GM12864 (cell line): ENCODE measurements at places on chromosomes 7 and 10.

- no peak for DNase-seq
Observed at GRCh38 chr7:140722254-140722653, 25.7 kb downstream of the NDUFB2 start.

GRCh38 chr7:132138817-132139216, 437.5 kb downstream of the PLXNA4 start:
- DNase-seq, result no peak

- DNase-seq, result no peak
Observed at GRCh38 chr7:16951483-16952080, 69.8 kb upstream of the AGR3 start.

DNA sequence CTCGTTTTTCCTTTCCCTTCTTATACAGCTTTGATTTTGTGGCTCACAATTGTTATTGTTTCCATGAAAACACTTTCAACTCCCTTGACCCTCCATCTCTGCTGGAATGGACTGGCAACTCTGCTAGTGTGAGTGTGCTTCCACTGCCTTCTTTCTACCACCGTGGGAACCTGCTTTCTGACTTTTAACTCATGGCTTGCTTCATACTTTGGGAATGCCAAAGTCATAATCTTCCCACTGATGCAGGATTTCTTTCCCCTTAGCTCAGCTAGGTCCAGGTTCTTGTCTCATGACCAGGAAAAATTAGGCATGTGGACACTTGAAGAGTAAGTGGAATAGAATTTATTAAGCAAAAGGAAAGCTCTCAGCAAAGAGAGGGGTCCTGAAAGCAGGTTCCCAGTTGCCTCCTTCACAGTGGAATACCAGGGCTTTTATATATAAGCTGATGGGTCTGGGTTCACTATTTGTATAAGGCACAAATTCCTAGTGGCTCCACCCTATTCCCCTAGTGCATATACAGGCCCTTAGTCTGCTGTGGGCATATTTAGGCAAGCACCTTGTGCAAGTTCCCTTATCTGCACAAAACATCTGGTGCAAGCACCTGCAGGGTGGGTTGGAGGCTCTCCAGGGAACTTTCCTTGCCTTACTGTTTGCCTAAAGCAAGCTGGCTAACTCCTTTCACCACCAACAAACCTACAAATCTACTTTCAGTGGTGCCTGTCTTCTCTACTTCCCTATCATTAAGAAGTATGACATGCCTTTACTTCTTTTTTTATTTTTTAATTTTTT, 119.5 kb downstream of the CFAP58 start:
- DNase-seq, result no peak

GRCh38 chr7:51274955-51275354, 41.7 kb downstream of the COBL start:
- DNase-seq, result no peak

DNA sequence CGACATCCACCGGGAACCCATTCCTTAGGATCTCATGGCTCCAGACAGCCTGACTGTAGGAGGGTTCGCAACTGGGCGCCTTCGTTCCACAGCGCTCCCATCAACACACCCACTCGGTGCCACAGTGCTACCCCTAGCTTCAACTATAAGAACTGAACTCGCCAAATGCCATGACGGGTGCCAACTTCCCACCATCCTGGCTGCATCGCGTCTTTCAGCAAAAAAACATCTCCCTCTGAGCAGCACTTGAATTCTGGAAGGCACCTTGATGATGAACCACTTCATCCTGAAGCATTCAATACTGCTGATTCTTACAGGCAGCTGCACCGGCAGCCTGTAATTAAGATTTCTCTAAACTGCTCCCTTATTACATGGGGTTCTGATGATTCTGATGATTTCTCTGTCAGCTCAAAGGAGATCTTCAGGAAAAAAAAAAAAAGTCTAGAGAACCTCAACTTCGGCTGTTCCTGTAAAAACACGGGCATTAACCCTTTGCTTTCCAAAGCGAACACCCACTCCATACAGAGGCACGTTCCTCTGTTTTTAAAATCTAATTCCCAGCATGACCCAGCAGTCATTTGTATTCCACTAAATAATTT, 1.3 kb downstream of the CYTH3 start:
- no peak for DNase-seq

- DNase-seq, result no peak
Observed at GRCh38 chr10:30216821-30217220, 132.3 kb downstream of the MTPAP start.

DNA sequence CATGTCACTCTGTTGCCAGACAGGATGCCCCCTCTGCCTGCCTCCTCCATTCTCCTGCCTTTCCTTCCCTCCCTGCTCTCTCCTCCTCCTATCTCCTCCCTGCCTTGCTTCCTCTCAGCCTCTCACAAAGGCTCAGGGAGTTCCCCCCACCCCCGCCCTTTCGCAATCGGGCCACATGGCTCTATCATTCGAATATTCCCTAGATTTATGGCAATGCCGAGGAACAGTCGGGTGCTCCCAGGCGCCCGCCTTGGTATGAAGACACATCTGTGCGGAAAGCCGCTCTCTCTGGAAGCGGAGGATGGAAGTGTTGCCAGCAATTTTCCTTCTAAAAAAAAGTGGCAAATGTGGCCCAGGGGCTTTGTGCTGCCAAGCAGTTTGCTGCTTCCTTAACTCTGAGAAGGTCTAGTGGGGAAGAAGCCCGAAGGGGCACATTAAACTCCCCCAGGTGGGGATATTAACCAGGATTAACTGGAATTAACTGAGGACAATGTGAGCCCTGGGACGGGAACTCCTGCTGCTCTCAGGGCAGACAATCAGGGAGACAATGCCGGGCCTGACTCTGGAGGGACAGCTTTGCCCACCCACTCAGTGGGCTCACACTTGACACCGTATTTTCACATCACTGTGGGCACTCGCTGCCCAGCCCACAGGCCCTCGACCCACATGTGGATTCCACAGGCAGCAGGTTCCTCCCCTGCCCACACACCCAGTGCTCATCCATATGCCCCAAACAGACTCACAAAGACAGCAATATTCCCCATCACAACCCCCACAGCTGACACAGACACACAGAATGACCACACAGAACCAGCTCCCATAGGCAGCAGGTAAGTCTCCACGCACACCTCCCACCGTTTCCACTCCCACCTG, 88.4 kb upstream of the SMNDC1 start:
- no peak for DNase-seq

DNA sequence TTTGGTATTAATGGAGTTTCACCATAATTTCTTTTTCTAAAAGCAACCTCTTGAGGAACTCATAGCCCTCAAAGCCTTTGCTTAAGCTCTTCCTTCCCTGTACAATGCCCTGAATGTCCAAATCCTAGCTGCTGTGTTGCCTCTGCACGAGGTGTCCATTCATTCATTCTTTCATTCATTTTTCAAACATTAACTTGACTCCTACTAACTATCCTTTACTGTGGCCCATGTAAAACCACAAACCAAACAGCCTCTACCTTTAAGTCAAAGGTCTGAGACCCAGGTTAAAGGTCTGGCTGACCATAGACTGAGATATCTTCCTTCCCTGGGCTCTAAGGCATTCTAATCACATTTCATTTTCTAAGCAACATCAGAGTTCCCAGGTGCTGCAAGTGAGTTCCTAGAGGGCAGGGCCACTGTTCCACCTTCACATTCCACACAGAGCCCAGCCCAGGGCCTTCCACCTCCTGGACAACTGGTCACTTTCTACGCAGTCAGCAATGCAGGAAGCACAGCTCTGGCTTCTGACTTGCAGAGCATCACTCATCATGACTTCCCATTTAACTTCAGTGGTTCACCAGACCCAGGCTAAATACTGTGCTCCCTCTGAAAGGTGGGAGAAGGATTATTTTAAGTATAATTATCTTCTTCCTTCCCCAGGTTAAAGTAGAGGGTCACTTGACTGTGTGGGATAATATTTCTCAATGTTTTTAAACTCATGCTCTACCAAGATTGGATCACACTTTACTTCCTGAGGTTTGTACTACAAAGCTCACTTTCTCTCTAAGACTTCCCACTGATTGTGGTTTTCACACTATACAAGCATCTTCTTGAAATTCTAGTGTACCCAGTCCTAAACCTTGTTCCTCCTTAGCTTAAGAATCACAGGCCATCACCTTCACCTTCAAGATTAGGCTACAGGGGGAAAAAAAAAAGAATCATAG, 19.1 kb downstream of the ATXN7L1 start:
- no peak for DNase-seq

GRCh38 chr7:112167147-112167546, 39.1 kb downstream of the DOCK4 start:
- no peak for DNase-seq

- no peak for DNase-seq
Observed at GRCh38 chr7:2110610-2111396, 121.9 kb downstream of the MAD1L1 start.
